ENCODE measurements at places on chromosomes 7 and 10. TPM values are rescaled to one million over a fixed set of nuclear protein-coding genes. Genes with fewer than 3 reads are reported as not detected.
A peak's percentile ranks its signal among the peaks of the same experiment; 100 is the strongest.

- no peak for DNase-seq
- no peak overlapping the region for H3K4me3 ChIP-seq
- H3K36me3 ChIP-seq, result no peaks in the 10 kb centered on the region
- no peaks in the 10 kb centered on the region for H3K4me1 ChIP-seq
- peaks cover 30% of the 10 kb centered on the region for H3K27me3 ChIP-seq
These were observed 87.1 kb downstream of the EGFR start for GRCh38 chr7:55105952-55106351.

- no peak for DNase-seq
- peaks cover 2% of the 10 kb centered on the region for H3K27me3 ChIP-seq
- peak overlapping the region; percentile 87 for H3K4me3 ChIP-seq
- no peak overlapping the region for H3K27ac ChIP-seq
- peaks cover 8% of the 10 kb centered on the region for H3K36me3 ChIP-seq
These were observed 119.6 kb upstream of the AFAP1L2 start for GRCh38 chr10:114523876-114524275.

GRCh38 chr7:51666751-51667150 lies 350.1 kb upstream of the COBL start:
- no peaks in the 10 kb centered on the region for H3K36me3 ChIP-seq
- no peak overlapping the region for H3K27ac ChIP-seq
- no peaks in the 10 kb centered on the region for H3K27me3 ChIP-seq
- no peak for DNase-seq

NCF1 gene
- 0.39 TPM for total RNA-seq

- H3K27ac ChIP-seq, result peak overlapping the region; percentile 56
- no peak for DNase-seq
- no peaks in the 10 kb centered on the region for H3K27me3 ChIP-seq
- peaks cover 36% of the 10 kb centered on the region for H3K4me1 ChIP-seq
These were observed 179.7 kb downstream of the ANK3 start for GRCh38 chr10:60209874-60210570.

GRCh38 chr10:22351131-22351703 lies 5.9 kb downstream of the SPAG6 start:
- no peaks in the 10 kb centered on the region for H3K36me3 ChIP-seq
- no peak overlapping the region for H3K4me3 ChIP-seq
- no peak for DNase-seq
- H3K27ac ChIP-seq, result no peak overlapping the region

DNA sequence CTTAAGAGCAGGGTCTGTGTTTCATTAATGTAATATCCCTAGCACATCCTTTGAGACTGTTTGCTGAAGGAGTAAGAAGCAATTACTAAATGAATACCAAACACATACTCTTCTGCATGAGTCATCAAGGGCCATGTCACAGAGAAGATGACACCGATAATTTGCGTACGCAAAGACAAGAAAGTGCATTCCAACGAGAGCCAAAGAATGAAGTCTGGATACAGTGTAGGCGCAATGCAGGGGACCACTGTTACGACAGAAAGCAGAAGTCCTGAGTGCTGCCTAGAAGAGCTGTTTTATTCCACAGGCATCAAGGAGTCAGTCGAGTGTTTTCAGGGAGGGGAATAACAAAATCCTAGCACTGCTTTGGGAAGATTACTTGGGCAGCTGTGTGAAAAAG lies 62.7 kb downstream of the VPS41 start:
- no peaks in the 10 kb centered on the region for H3K36me3 ChIP-seq
- no peak for DNase-seq
- H3K27me3 ChIP-seq, result no peaks in the 10 kb centered on the region
- no peaks in the 10 kb centered on the region for H3K4me1 ChIP-seq
- H3K27ac ChIP-seq, result no peak overlapping the region
- no peak overlapping the region for H3K4me3 ChIP-seq

- H3K4me3 ChIP-seq, result peak overlapping the region; percentile 98
- H3K4me1 ChIP-seq, result peaks cover 10% of the 10 kb centered on the region
- peak overlapping the region; percentile 94 for H3K27ac ChIP-seq
- no peak for DNase-seq
These were observed 1.0 kb downstream of the GNB2 start for GRCh38 chr7:100674411-100675104.

DNA sequence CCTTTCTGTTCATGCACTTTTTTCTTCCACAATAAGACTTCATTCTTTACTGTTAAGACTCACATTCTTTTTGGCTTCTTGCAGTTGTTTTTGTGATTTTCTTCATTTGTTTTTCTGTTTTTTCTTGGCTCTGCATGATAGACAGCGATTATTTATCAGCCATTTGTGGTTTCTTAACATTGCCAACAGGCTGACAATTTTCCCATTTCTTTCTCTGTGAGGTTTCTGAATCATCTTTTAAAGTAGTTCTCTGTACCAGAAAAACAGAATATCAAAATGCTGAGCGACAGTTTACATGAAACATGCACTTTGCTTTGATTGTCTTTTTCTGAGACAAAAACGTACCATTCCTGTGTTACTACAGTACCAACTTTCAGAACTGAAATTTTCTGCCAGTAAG lies 334.2 kb upstream of the MAGI2 start:
- no peak overlapping the region for H3K4me3 ChIP-seq
- H3K27me3 ChIP-seq, result no peaks in the 10 kb centered on the region
- DNase-seq, result no peak
- no peaks in the 10 kb centered on the region for H3K4me1 ChIP-seq
- H3K36me3 ChIP-seq, result no peaks in the 10 kb centered on the region

NPFFR1 gene
- total RNA-seq, result not detected

DNA sequence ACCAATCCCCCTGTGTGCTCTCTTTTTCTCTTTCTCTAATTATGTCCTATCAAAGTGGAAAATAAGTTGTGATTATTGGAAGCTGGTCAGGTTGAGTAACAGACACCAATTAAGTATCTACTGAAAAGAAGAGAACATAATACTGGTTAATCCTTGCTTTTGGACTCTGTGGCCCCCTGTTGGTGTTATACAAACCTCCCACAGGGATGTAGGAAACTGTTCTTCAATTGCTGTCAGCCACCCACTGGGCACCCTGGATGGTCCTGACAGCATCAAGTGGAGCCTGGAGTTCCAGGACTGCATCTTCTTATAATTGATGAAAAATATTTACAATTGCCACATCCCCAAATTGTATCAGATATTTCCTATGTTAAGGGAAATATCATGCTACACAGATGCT lies 939.7 kb downstream of the KCNMA1 start:
- no peaks in the 10 kb centered on the region for H3K36me3 ChIP-seq
- DNase-seq, result no peak
- no peaks in the 10 kb centered on the region for H3K27me3 ChIP-seq
- H3K4me3 ChIP-seq, result no peak overlapping the region
- H3K27ac ChIP-seq, result no peak overlapping the region

DNA sequence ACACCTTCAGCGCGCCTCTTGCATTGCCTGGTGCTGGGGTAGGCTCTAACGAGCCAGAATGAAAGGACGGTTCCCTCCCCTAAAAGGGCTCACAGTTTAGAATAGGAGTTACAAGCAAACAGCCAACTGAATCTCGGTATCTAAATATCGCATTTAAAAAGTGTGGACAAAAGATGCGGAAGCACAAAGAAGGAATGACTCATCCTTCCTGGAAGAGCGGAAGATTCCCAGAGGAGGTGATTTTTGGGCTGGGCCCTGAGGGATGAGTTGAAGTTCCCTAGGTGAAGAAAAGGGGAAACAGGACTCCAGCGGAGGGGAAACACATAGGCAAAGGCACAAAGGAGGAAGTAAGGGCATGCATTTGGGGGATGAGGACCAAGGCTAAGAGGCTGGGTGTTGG lies 29.9 kb downstream of the SRRM3 start:
- no peaks in the 10 kb centered on the region for H3K4me1 ChIP-seq
- no peak for DNase-seq
- H3K27me3 ChIP-seq, result peaks cover 24% of the 10 kb centered on the region
- H3K36me3 ChIP-seq, result no peaks in the 10 kb centered on the region

OPALIN gene
- total RNA-seq, result not detected

PON3 gene
- not detected for total RNA-seq

- no peak overlapping the region for H3K27ac ChIP-seq
- no peaks in the 10 kb centered on the region for H3K27me3 ChIP-seq
- no peaks in the 10 kb centered on the region for H3K36me3 ChIP-seq
- DNase-seq, result no peak
- H3K4me3 ChIP-seq, result no peak overlapping the region
- H3K4me1 ChIP-seq, result no peaks in the 10 kb centered on the region
These were observed 37.0 kb upstream of the ATRNL1 start for GRCh38 chr10:115056186-115056585.

DNA sequence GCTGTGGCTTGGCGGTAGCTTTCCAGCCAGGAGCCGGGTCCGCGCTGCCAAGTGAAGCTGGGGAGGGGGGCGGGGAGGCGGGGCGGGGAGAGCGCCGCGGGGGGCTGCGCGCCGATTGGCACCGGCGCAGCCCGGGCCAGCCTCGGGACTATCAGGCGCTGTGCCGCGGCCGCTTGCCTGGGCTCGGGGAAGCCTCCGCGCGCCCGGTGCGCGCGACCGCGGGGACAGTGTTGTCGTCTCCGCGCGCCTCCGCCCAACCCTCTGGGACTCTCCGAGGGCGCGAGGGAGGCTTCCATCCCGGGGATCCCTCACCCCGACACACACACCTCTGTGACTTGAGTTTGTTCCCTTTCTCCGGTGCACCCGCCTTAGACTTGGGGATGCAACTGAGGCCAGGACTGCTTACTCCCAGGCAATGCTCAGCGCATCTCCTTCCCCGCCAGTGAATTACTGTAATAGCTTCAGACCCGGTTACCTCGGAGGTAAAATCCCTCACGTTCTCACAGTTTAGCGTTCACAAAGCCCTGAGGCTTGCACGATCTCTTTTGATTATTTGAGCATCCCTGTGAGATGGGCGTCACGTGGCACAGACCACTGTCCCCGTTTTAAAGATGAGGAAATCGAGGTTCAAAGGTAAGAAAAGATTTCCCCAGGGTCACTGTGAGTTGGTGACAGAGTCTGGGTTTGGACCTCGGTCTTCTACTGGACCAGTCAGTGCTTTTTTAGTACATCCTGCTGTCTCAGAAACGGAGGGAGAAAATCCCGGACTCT lies at the start of gene NKX1-2:
Gene NKX1-2, minus strand, starts transcription at position 24 of the 771 bp plus-strand sequence. CDS start 92 bp downstream, outside the sequence.
- H3K27me3 ChIP-seq, result peaks cover 87% of the 10 kb centered on the region

- no peak overlapping the region for H3K27ac ChIP-seq
- H3K36me3 ChIP-seq, result no peaks in the 10 kb centered on the region
These were observed 38.6 kb downstream of the FZD1 start for GRCh38 chr7:91302794-91303193.

GRCh38 chr7:118218413-118219156 lies 5.9 kb upstream of the ANKRD7 start:
- H3K4me1 ChIP-seq, result peaks cover 13% of the 10 kb centered on the region
- no peak for DNase-seq
- H3K4me3 ChIP-seq, result no peak overlapping the region
- H3K27ac ChIP-seq, result no peak overlapping the region
- H3K27me3 ChIP-seq, result peaks cover 11% of the 10 kb centered on the region

Data from activated T-helper 1 cell treated with anti-CD3 and anti-CD28 coated beads, Interleukin-12 subunit alpha, Interleukin-12 subunit beta, Interleukin-2, Interleukin-4 antibody, amounts not matched to agents 30 ng/mL and 10 ng/mL and 1 ng/mL, durations not matched to agents 14 hours and 24 hours and 36 hours (primary cell).